ENCODE measurements at places on chromosomes 7 and 10. TPM values are rescaled to one million over a fixed set of nuclear protein-coding genes. Genes with fewer than 3 reads are reported as not detected.

Gene GLCCI1
- 29.6 TPM for total RNA-seq

- no peak overlapping the region for H3K27ac ChIP-seq
- DNase-seq = no peak
- H3K4me1 ChIP-seq = no peaks in the 10 kb centered on the region
- H3K4me3 ChIP-seq = no peak overlapping the region
- no peaks in the 10 kb centered on the region for H3K27me3 ChIP-seq
Measured at GRCh38 chr7:145293754-145294153, 457.9 kb upstream of the TPK1 start.

GRCh38 chr10:28250782-28251181 lies 52.1 kb downstream of the MPP7 start:
- peaks cover under 1% of the 10 kb centered on the region for H3K36me3 ChIP-seq
- peaks cover 21% of the 10 kb centered on the region for H3K4me1 ChIP-seq
- H3K27ac ChIP-seq = no peak overlapping the region
- H3K4me3 ChIP-seq = no peak overlapping the region

DNA sequence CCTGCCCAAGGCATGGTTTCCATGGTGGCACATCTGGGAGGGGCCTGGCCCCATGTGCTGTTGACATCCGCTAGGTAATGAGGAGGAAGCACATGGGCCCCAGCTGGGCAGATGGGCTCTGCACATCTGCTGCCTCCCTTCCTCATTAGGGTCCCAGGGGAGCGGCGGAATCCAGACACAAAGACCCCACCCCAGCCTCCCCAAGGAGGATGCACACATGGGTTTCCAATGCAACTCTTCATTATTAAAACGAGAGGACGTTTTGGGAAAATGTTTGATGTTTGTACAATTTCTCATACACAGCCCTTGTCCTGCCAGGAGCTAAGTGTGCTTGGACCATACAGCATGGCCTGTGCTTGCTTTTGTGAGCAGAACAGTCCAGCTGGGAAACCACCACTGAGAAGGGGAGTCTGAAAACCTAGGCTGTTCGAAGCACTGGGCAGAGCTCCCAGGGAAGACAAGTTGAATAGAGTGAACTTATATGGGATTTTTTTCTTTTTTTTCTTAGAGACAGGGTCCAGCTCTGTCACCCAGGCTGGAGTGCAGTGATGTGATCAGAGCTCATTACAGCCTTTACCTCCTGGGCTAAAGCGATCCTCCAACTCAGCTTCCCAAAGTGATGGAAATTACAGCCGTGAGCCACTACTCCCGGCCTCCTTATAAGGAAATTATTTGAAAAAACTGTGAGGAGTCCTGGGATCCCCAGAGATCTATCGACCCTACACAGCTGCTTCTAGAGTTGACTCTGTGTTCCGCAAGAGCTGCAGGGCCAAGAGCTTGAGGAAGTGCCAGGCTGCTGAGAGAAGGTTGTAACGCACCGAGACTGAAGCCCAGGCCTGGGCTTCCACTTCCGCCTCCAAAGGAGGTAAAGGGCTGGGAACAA lies 23.4 kb downstream of the FAM107B start:
- no peaks in the 10 kb centered on the region for H3K36me3 ChIP-seq
- H3K4me3 ChIP-seq = no peak overlapping the region
- peaks cover 3% of the 10 kb centered on the region for H3K27me3 ChIP-seq
- no peaks in the 10 kb centered on the region for H3K4me1 ChIP-seq
- DNase-seq = no peak
- H3K27ac ChIP-seq = no peak overlapping the region

GRCh38 chr10:109987452-109988211 lies 20.2 kb upstream of the ADD3 start:
- DNase-seq = no peak
- H3K36me3 ChIP-seq = no peaks in the 10 kb centered on the region
- H3K4me3 ChIP-seq = no peak overlapping the region
- no peaks in the 10 kb centered on the region for H3K4me1 ChIP-seq
- peaks cover 8% of the 10 kb centered on the region for H3K27me3 ChIP-seq
- H3K27ac ChIP-seq = no peak overlapping the region

DNA sequence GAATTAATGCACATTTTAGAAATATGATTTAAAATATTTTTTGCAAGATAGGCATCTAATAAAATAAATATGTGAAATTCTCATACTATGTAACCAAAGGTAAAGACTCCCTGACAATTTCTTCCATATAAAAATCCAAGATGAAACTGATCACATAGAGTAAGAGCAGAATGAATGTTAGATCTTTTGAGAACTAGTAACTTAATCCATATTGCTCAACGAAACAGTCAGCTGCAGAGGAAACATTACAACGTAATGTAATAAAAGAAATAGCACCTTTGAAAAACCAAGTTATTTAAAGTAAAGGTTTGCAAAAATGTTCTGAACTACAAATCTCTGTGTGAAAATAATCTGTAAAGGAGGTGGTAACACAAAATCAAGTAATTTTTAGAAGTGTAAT lies 28.8 kb downstream of the HACD1 start:
- no peak overlapping the region for H3K4me3 ChIP-seq
- no peak for DNase-seq
- H3K36me3 ChIP-seq = no peaks in the 10 kb centered on the region
- H3K27ac ChIP-seq = no peak overlapping the region
- H3K27me3 ChIP-seq = peaks cover 7% of the 10 kb centered on the region

Gene FKBP6
- not detected for total RNA-seq

DNA sequence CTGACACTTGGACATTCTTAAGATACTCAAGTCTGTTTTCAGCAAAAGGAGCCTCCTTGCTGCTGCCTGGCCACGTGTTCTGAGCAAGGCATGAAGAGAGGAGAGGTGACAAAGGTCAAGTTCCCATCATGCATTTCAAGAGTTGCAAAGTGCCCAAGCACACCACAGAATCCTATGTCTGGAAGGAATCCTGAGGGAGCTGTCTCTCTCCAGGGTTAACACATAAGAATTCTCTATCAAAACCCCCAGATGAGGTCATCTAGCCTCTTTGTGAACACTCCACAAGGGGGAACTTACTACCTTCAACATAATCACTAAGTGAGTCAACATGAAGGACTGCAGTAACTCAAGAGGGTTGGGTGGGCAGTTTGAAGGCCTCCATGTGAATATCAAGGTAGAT lies 155.5 kb downstream of the RNF216 start:
- H3K27me3 ChIP-seq = no peaks in the 10 kb centered on the region
- no peak overlapping the region for H3K27ac ChIP-seq
- no peak overlapping the region for H3K4me3 ChIP-seq
- H3K36me3 ChIP-seq = peaks cover 12% of the 10 kb centered on the region
- DNase-seq = no peak

DNA sequence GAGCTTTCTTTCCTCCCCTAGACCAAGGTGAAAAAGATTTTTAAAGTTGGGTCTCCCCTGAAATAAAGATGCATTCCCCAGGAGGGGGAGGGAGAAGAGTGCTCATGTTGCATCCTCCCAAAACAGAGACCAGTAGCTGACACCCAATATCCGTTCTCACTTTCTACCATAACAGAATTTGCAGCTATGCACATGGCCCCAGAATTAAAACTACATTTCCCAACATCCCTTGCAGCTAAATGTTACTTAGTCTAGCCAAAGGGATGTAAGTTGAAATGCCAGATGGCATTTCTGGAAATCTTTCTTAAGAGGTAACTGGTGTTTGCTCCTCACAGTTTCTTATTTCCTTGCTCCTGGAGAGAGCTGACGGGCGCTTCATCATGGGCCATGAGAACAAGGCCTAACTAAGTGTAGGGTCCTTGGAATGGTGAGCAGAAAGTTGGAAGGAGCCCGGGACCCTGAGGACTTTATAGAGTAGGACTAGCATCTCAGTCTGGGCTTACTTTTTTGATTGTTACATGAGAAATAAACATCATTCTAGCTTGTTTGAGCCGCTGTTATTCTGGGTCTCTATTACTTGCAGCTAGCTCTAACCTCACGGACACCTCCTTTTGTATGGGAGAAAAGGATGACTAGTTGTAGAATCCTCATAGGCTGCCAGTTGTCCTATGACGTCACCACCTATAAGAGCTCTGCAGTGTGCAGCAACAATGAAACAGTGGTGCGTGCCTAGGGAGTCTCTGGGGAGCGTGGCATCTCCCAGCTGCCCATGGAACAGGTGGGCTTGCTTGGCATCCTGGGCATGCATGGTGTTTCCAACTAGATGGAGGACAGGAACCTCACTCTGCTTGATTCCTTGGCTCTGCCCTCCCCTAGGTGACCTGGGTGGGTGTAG lies 46.1 kb upstream of the EXOC6 start:
- H3K27me3 ChIP-seq = peaks cover 12% of the 10 kb centered on the region
- no peak overlapping the region for H3K4me3 ChIP-seq
- DNase-seq = no peak
- no peak overlapping the region for H3K27ac ChIP-seq
- H3K36me3 ChIP-seq = no peaks in the 10 kb centered on the region

- H3K4me3 ChIP-seq = no peak overlapping the region
- peaks cover 46% of the 10 kb centered on the region for H3K36me3 ChIP-seq
- no peak overlapping the region for H3K27ac ChIP-seq
- DNase-seq = no peak
- H3K27me3 ChIP-seq = no peaks in the 10 kb centered on the region
- H3K4me1 ChIP-seq = peaks cover 17% of the 10 kb centered on the region
Measured at GRCh38 chr7:6419310-6419773, 28.4 kb downstream of the DAGLB start.

- H3K27me3 ChIP-seq = peaks cover 3% of the 10 kb centered on the region
- no peak overlapping the region for H3K27ac ChIP-seq
- no peak for DNase-seq
- no peaks in the 10 kb centered on the region for H3K36me3 ChIP-seq
- H3K4me3 ChIP-seq = no peak overlapping the region
- H3K4me1 ChIP-seq = peaks cover 11% of the 10 kb centered on the region
Measured at GRCh38 chr7:40595129-40595528, 460.3 kb downstream of the SUGCT start.

GRCh38 chr7:37206192-37206591 lies 242.5 kb downstream of the ELMO1 start:
- no peaks in the 10 kb centered on the region for H3K27me3 ChIP-seq
- DNase-seq = no peak
- H3K27ac ChIP-seq = no peak overlapping the region
- peaks cover 19% of the 10 kb centered on the region for H3K4me1 ChIP-seq

DNA sequence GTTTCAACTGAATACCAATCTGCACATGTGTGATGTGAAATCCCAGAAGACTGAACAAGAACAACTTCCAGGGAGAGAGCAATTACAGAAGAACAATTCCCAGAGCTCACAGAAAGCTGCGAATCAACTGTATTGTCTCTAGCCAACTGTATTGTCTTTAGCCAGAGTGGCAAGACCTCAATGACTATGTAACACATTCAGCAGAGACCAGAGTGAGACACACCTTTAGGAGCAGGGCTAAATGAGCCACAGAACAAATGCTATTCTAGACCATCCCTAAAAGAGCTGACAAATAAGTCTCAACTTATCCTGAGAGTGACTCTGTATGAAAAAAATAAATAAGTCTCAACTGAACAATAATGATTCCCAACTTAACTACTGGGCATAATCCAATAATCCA lies 72.0 kb downstream of the KMT2C start:
- H3K4me3 ChIP-seq = no peak overlapping the region
- no peak overlapping the region for H3K27ac ChIP-seq
- no peak for DNase-seq
- H3K4me1 ChIP-seq = peaks cover 16% of the 10 kb centered on the region
- no peaks in the 10 kb centered on the region for H3K27me3 ChIP-seq

Gene LRRC17
- total RNA-seq = 0.58 TPM

DNA sequence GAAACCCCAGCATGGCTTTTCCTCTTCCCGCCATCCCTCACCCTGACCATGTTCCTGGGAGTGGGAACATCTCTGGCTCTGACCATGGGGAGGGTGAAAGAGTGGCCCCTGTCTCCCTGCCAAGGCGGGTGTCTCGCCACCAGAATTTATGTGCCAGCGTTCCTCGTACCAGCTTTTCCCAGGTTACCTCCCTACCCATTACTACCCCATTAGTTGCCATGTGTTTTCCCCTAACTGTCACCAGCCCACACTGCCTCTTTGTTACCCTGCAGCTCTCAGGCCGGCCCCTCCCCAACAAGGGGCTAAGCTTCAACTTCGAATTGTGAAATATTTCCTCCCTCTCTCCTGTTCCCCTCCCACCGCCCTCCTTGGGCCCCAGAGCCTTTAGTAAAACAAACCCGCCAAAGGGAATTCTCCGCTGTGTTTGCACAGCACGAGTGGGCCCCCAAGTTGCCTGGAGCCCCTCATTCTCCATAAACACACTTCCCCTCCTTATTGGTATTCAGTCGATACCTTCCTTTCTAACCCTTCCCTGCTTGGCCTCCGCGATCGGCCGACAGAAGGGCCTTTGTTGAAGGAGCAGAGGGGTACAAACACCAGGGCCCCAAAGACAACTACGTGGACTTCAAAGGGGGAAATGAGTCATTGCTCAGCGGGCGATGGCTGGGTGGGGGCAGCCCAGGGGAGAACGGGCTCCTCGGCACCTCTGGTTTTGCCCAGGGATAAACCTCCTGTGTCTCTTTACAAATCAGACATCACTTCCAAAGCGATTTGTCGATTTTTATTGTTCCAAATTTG lies 45.5 kb downstream of the SLIT1 start:
- no peaks in the 10 kb centered on the region for H3K36me3 ChIP-seq
- H3K4me3 ChIP-seq = no peak overlapping the region
- no peaks in the 10 kb centered on the region for H3K4me1 ChIP-seq
- H3K27me3 ChIP-seq = peaks cover 11% of the 10 kb centered on the region
- H3K27ac ChIP-seq = no peak overlapping the region

DNA sequence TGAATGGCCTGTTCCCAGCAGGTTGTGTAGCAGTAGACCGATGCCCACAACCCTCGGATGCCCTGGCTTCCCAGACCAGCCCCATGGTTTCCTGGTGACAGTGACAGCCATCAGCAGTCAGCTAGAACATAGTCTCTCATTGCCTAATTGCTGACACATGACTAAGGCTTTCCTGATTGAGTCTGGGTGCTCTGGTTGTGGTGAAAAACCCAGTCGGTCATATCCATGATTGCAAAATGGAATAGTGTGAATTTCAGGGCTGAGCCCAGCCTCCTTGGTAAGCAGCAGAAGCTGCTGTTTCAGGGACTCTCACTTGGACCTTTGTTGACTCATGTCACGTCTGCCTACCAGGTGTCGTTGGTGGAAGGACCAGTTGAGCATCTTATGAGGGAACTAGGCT lies 36.6 kb downstream of the POR start:
- H3K27ac ChIP-seq = no peak overlapping the region
- DNase-seq = no peak
- no peaks in the 10 kb centered on the region for H3K27me3 ChIP-seq
- H3K4me3 ChIP-seq = no peak overlapping the region
- H3K4me1 ChIP-seq = no peaks in the 10 kb centered on the region
- peaks cover 5% of the 10 kb centered on the region for H3K36me3 ChIP-seq

- H3K4me1 ChIP-seq = peaks cover 76% of the 10 kb centered on the region
- peak overlapping the region; percentile 90 for H3K27ac ChIP-seq
- peaks cover 32% of the 10 kb centered on the region for H3K36me3 ChIP-seq
- DNase-seq = peak; percentile 92
Measured at GRCh38 chr10:72334825-72335393, 19.8 kb downstream of the DNAJB12 start.

Data from activated CD4-positive, alpha-beta T cell treated with anti-CD3 and anti-CD28 coated beads, Interleukin-2, amount 10 ng/mL, durations not matched to agents 7 days and 5 days (primary cell).